ENCODE measurements at places on chromosomes 6 and 20. TPM values are rescaled to one million over a fixed set of nuclear protein-coding genes. Genes with fewer than 3 reads are reported as not detected.

DNA sequence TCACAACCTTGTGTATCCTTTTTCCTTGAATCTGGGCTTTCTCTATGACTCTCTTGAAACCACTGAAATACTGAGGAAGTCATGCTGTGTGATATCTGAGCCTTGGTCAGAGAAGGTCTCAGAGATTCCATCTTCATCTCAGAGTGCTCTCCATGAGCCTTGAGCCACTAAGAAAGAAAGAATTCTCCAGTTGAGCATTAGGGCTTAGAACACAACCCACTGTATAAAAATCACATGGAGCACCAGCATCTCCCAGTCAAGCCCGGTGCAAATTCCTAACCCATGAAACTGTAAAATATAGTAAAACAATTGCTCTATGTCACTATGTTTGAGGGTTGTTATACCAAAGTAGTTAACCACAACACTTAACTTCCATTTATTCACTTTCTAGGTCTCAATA lies 181.4 kb downstream of the MOXD1 start:
- H3K4me1 ChIP-seq = no peaks in the 10 kb centered on the region
- H3K27me3 ChIP-seq = no peaks in the 10 kb centered on the region
- H3K4me3 ChIP-seq = no peak overlapping the region
- no peak for DNase-seq
- no peak overlapping the region for H3K27ac ChIP-seq

The TAGAP gene
- total RNA-seq = 0.41 TPM

The IMPG1 gene
- total RNA-seq = not detected

The GRM1 gene
- 0.23 TPM for total RNA-seq

DNA sequence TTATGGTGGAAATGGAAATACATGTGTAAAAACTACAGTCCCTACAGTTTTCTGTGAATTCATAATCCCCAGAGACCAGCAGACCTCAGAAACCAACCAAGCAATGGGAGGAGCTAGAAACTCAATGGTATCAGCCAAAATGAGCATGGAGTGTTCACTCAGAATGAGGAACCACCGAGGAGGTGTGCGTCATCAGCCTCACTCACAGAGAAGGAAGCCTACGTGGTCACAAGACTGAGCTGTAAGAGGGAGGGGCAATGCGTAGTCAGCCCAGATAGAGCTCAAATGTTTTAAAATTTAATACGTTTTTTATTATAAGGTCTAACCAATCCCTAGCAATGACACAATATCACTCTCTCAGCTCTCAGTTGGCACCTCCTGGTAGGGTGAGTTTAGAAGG lies 17.4 kb downstream of the MYLK4 start:
- H3K27me3 ChIP-seq = peaks cover 2% of the 10 kb centered on the region
- DNase-seq = no peak
- no peaks in the 10 kb centered on the region for H3K36me3 ChIP-seq

The WFDC12 gene
- not detected for total RNA-seq

DNA sequence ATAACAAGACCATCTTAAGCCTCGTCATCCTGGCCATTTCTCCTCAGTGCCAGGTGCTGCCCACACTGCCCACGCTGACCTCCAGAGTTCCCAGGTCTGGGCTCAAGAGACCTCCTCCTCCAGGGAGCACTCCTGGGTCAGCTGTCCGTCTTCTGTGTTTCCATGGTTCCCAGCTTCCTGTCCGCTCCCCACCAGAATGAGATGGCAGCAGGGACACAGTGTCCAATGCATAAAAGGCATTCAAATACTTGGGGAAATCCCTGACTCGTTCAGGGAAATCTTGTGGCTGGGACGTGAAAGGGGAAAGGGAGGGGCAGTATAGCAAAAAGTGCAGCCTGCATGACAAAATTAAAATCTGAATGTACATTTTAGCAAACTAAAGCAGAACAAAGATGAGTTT lies 54.3 kb downstream of the SLC23A2 start:
- no peaks in the 10 kb centered on the region for H3K27me3 ChIP-seq
- H3K4me1 ChIP-seq = peaks cover 56% of the 10 kb centered on the region
- no peak overlapping the region for H3K4me3 ChIP-seq
- DNase-seq = no peak
- no peak overlapping the region for H3K27ac ChIP-seq
- H3K36me3 ChIP-seq = peaks cover under 1% of the 10 kb centered on the region

The ZNF391 gene
- 6.7 TPM for total RNA-seq

The NMBR gene
- total RNA-seq = not detected

DNA sequence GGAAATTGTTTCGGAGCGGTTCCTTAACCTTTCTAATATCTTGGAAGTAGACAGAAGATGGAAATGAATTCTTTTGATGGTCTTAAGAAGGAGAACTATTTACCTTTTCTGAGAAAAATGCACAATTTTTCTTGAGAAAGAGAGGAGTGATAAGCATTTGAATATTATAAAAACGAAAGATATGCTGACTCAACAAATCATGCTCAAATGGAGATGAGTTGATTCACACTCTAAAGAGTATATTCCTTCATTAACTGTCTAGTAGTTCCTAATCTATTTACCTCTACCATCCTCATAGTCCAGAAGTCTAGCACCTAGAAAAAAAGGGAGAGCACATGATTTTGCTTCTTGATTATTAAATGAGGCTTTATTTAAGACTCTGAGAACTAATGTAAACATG lies 4.1 kb downstream of the TSBP1 start:
- H3K4me1 ChIP-seq = peaks cover 9% of the 10 kb centered on the region
- DNase-seq = no peak
- no peak overlapping the region for H3K27ac ChIP-seq
- H3K27me3 ChIP-seq = no peaks in the 10 kb centered on the region
- H3K4me3 ChIP-seq = no peak overlapping the region

- peaks cover 4% of the 10 kb centered on the region for H3K27me3 ChIP-seq
- DNase-seq = no peak
- no peak overlapping the region for H3K27ac ChIP-seq
- no peak overlapping the region for H3K4me3 ChIP-seq
- no peaks in the 10 kb centered on the region for H3K36me3 ChIP-seq
Observed at GRCh38 chr6:44217332-44218143, 812 bp downstream of the MYMX start.

The C20orf141 gene
- total RNA-seq = not detected

The PPP1R14C gene
- 2.5 TPM for total RNA-seq

The C20orf144 gene
- total RNA-seq = not detected

The PTGIS gene
- 12.2 TPM for total RNA-seq

The APOM gene
- 0.92 TPM for total RNA-seq

The SRSF12 gene
- total RNA-seq = 3.9 TPM

DNA sequence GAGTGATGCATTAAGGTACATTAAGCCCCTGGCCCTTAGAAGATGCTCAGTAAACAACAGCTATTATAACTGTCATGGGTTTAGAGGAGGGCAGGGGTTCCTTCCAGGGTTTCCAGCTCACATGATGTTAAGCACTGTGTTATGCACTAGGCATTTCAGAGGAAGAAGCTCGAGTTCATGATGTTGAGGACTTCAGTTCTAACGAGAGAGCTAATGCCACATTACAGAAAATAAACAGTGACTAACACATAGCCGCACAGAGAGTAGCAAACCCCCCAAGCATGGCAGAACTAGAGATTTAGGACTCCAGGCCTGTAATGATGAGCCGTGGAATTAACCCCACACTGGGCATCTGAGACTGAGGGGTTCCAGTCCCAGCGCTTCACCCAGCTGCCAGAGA lies 105.2 kb downstream of the UNC5CL start:
- DNase-seq = no peak
- H3K36me3 ChIP-seq = no peaks in the 10 kb centered on the region
- no peaks in the 10 kb centered on the region for H3K4me1 ChIP-seq
- H3K27me3 ChIP-seq = no peaks in the 10 kb centered on the region

GRCh38 chr20:9200620-9201019 lies 131.7 kb downstream of the PLCB4 start:
- H3K27ac ChIP-seq = no peak overlapping the region
- H3K36me3 ChIP-seq = no peaks in the 10 kb centered on the region
- no peaks in the 10 kb centered on the region for H3K27me3 ChIP-seq
- H3K4me1 ChIP-seq = peaks cover 3% of the 10 kb centered on the region
- no peak for DNase-seq

DNA sequence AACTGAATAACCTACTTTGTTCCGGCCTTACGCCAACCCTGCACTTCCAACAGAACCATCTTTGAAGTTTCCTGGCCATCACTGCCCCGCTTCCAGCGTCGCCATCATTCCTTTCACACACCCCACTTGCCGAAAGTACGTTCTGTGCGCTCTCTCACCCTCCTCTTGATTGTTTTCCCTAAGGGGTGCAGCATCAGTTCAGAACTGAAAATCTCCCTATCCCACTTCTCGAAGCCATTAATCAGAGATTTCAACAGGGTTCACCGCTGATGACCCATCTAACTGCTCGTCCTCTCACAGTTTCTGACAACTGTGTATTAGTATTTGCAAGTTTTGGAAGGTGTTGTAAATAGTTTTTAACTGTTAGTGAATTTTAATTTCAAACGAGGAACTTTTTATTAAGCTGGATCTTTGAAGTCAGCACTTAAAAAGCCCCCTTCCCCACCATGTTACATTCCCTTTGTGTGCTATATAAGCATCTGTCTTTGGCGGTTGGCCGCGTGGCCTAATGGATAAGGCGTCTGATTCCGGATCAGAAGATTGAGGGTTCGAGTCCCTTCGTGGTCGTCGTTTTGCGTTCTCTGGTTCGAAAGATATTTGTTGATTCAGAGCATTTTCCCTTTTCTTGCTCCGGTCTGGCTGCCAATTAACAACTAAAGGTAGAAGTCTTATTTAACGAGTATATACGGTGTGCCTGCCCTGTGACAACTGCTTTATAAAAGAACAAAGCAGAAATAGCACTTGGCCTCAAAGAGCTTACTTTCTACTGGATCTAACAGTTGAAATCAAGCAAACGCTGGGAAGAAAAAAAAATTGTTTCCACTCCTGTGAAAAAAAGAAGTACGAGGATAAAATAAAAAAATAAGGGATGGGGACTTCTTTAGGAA lies 42.6 kb downstream of the TRIM27 start:
- peaks cover 12% of the 10 kb centered on the region for H3K27me3 ChIP-seq
- DNase-seq = peak; percentile 83
- peak overlapping the region; percentile 96 for H3K4me3 ChIP-seq
- peak overlapping the region; percentile 80 for H3K27ac ChIP-seq

The MRPL18 gene
- total RNA-seq = 31.0 TPM

The DDX27 gene
- total RNA-seq = 29.6 TPM

The SEMG1 gene
- total RNA-seq = not detected

- no peaks in the 10 kb centered on the region for H3K36me3 ChIP-seq
- no peak for DNase-seq
- H3K4me3 ChIP-seq = no peak overlapping the region
- no peak overlapping the region for H3K27ac ChIP-seq
- peaks cover 2% of the 10 kb centered on the region for H3K27me3 ChIP-seq
- peaks cover 3% of the 10 kb centered on the region for H3K4me1 ChIP-seq
Observed at GRCh38 chr6:131651782-131652181, 14.7 kb downstream of the ENPP3 start.

DNA sequence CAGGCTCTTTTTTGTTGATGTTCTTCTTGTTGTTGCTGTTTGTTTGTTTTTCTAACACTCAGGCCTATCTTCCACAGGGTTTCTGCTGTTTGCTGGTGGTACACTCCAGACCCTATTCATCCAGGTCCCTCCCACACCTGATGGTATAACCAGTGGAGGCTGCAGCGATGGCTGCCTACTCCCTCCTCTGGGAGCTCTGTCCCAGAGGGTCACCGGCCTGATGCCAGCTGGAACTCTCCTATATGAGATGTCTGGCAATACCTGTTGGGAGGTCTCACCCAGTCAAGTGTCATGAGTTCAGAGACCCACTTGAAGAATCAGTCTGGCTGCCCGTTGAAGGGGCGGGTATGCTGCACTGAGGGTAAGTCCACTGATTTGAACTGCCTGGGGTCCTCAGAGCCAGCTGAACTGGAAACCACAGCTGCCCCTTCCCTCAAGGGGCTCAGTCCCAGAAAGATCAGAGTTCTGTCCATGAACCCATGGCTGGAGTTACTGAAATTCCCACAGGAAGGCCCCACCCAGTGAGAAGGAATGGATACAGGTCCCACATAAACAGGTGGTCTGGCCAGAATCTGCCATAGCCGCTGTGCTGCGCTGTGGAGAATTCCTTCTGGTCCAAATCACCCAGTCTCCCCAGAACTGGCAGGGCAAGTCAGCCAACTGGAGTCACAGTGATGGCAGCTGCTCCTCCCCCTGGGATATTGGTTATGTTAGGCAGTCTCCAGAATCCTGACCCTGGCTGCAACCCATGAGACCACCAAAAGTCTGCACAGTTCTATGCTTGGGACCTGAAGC lies 664.4 kb downstream of the FRK start:
- no peaks in the 10 kb centered on the region for H3K4me1 ChIP-seq
- no peak overlapping the region for H3K4me3 ChIP-seq
- no peaks in the 10 kb centered on the region for H3K27me3 ChIP-seq
- no peak for DNase-seq
- H3K27ac ChIP-seq = no peak overlapping the region

- H3K4me1 ChIP-seq = no peaks in the 10 kb centered on the region
- H3K4me3 ChIP-seq = no peak overlapping the region
- DNase-seq = no peak
- no peak overlapping the region for H3K27ac ChIP-seq
Observed at GRCh38 chr6:39777218-39777617, 15.0 kb upstream of the DAAM2 start.

The DOK5 gene
- 0.26 TPM for total RNA-seq

DNA sequence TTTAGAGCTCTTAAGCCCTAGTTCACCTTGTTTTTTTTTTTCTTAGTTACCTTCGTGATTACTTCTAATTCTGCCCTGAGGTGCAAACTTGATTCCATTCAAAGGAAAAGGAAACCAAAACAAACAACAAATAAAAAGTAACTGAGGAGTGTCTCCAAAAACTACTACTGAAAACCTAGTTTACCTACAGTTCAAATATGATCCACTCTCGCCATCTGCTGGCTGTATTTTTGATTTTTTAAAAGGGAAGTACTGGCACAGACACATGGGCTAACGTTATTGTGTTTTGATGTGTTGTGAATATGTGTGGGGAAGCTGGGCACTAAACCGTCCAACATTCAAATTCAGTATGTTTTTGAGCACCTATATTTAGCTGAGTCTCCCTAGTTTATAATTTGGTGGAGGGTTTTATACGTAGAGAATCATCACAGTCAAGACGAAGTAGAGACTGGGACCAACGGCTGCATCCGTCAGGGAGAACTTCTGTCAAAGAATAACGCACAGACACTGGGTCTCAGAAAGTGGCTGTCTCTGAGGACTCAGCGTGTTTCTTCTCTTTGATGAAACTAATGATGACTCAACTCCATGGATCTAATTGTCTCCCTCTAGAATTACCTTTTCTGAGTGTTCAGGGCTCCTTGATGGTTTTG lies 373.5 kb upstream of the BTBD3 start:
- peak; percentile 58 for DNase-seq
- H3K27ac ChIP-seq = no peak overlapping the region
- H3K4me1 ChIP-seq = peaks cover 5% of the 10 kb centered on the region
- no peaks in the 10 kb centered on the region for H3K27me3 ChIP-seq

GRCh38 chr6:140684776-140685550 lies 1310.5 kb upstream of the CITED2 start:
- no peak overlapping the region for H3K27ac ChIP-seq
- H3K27me3 ChIP-seq = no peaks in the 10 kb centered on the region
- no peaks in the 10 kb centered on the region for H3K4me1 ChIP-seq

- no peak for DNase-seq
- H3K27ac ChIP-seq = peak overlapping the region; percentile 67
- H3K36me3 ChIP-seq = peaks cover 28% of the 10 kb centered on the region
- H3K27me3 ChIP-seq = peaks cover 9% of the 10 kb centered on the region
- peaks cover 67% of the 10 kb centered on the region for H3K4me1 ChIP-seq
Observed at GRCh38 chr20:57685146-57685758, 24.6 kb downstream of the PMEPA1 start.

The SIRPB2 gene
- 41.5 TPM for total RNA-seq

Measured in endothelial cell (in vitro differentiated cells).